ENCODE measurements at places on chromosomes 6 and 20. TPM values are rescaled to one million over a fixed set of nuclear protein-coding genes. Genes with fewer than 3 reads are reported as not detected.
A peak's percentile ranks its signal among the peaks of the same experiment; 100 is the strongest.

- peak; percentile 62 for DNase-seq
Measured at GRCh38 chr20:43983359-43983758, 68.7 kb downstream of the TOX2 start.

- DNase-seq, result no peak
Measured at GRCh38 chr6:36912030-36912454, 26.3 kb downstream of the C6orf89 start.

DNA sequence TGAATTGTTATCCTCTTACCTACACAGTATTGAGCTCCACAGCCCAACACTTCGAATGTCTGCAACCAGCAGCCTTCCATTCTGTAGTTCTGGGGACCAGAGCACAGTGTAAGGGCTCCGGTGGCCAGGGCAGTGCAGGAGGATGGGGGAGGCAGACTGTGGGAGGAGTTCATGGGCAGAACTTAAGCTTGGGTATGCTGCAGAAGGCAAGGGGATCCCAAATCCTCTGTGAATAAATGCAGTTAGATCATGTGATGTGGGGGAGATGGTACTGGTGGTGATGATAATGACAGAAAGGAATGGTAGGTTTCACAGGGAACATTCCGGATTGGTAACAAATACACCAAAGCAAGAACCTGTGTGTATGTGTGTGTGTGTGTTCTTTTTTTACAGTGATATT lies 26.5 kb upstream of the CNKSR3 start:
- DNase-seq, result no peak

- no peak for DNase-seq
Measured at GRCh38 chr6:114344971-114345275, 2.1 kb upstream of the HS3ST5 start.

- DNase-seq, result peak; percentile 52
Measured at GRCh38 chr6:99026135-99026534, 78.4 kb upstream of the FBXL4 start.

DNA sequence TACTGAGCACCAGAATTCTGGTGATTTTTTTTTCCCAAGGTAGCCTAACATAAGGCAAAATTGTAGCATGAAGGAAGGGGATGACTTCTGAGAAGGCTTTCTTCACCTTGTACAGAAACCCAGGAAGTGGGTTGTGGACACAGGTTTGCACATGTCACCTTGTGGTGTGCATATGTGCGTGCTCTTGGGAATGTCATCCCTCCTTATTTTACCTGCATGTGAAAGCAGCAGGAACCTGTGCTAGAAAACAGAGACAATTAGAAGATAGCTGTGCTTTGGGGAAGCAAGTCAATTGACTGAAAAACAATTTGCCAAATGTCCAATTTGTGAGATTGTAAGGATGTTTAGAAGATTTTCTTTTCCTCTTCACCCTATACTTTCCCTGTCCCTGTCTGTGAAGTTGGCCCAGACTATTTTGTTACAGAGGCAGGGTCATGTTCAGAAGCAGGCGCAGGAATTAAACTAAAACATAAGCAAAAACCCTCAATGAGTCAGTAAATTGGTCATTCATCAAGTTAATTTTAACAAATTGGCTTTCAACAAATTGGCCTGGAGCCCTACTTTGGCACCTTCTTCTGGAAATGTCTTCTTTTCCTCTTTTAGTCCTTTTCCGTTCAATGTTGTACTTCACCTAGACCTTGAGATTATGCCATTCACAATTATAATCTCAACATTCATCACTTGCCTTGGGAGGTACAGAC lies 261.2 kb downstream of the ADGB start:
- DNase-seq, result no peak

DNA sequence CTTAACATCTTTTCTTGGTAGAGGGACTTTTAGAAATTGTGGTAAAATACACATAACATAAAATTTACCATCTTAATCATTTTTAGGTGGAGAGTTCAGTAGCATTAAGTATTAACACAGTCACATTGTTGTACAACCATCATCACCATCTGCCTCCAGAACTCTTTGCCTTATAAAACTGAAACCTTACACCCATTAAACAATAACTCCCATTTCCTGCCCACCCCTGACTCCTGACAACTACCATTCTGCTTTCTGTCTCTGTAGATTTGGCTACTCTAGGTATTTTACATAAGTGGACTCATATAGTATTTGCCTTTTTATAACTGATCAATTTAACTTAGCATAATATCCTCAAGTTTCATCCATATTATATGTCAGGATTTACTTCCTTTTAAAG lies 88.7 kb downstream of the ZHX3 start:
- no peak for DNase-seq

DNA sequence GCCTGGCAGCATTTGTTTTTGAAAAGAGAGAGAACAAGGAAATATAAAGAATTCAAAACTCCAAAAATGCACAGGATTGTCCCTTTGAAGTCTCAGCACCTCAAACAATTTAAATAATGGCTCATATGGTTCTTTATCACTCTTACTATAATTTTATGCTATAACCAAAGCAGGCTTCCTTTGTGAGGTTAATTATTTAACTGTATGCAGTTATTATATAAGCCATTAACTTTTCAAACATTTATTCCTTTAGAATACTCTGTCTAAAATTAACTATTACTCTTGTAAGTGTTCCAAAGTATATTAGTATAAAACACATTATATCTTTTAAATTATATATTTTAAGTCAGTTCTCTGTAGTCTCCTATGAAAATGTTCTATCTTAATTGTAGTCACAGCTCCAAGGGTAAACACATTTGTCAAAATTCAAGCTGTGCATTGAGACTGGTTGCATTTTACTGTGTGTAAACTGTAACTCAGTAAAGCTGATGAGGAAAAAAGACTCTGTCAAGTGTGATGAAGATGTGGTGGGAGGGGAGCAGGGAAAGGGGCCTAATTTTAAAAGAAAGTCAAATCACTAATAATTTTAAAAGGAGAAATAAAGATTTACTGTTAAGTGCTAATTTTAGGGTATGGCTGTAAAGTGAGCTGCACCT lies 20.0 kb upstream of the PLAGL1 start:
- DNase-seq, result no peak

DNA sequence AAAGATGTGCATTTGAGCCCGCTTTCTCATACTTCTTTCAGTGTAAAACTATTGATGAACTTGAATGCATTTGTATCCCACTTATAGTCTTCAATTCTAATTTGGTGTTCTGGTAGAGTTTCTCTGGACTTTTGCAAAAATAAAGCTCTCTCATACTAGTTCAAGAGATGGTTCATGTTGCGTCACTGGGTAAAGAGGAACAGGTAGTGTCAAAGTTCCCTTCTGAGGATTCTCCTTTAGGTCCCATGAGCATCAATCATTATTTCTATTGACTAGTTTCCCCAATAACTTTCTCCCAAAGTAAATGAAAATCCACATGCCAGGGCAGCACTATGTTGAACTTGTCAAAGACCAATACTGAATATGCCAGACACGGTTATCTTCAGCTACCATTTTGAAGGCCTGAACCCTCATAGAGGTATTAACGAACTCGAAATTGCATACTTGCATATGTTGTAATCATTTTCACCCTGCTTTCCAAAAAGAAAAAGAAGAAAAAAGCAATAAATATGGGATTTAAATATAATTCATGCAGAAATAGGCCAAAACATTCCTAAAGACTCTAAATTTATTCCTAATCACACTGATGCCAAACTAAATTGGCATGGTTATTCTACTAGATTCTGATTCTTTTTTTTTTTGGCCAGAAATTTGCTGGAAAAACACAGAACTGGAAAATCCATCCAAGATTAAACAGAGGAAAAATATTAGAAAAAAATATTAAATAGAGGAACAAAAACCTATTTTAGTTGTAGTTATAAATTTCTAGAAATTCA lies 84.5 kb downstream of the SGK1 start:
- no peak for DNase-seq

- DNase-seq, result no peak
Measured at GRCh38 chr6:23875006-23875405, 251.0 kb upstream of the NRSN1 start.

GRCh38 chr6:13217206-13217905 lies 111.0 kb downstream of the TBC1D7 start:
- no peak for DNase-seq

DNA sequence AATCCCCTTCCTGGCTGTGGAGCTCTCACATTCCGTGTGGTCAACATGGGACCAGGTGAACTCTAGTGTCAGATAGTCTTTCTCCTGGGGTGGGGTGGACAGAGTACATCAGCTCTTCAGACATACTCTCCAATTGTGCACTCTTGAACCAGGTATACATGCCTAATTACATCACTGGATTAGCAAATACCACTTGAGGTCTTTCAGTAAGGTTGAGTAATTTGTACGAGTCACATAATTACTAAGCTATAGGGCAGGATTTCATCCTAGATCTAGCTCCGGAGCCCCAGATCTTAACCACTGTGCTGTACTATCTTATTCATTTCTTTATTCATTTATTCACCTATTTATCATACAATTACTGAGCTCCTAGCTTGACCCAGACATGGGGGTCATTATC lies 821.3 kb downstream of the TFAP2A start:
- no peak for DNase-seq

Gene HLA-DRB1
- 0.38 TPM for total RNA-seq

Gene LAMA2
- 6.4 TPM for total RNA-seq

Gene VSX1
- 0.16 TPM for total RNA-seq

Gene TULP1
- total RNA-seq, result 1.3 TPM

Gene CRISP2
- total RNA-seq, result 0.50 TPM

Gene DNAH8
- total RNA-seq, result not detected
